ENCODE measurements at places on chromosomes 5 and 9. TPM values are rescaled to one million over a fixed set of nuclear protein-coding genes. Genes with fewer than 3 reads are reported as not detected.
A peak's percentile ranks its signal among the peaks of the same experiment; 100 is the strongest.

The SOHLH1 gene
- not detected for total RNA-seq

The MOCS2 gene
- 19.2 TPM for total RNA-seq

The PCDHGA5 gene
- total RNA-seq, result 4.6 TPM

- peak; percentile 42 for DNase-seq
Measured at GRCh38 chr9:93243112-93243511, 59.2 kb downstream of the WNK2 start.

- no peak for DNase-seq
Measured at GRCh38 chr5:67437905-67438845, 241.6 kb upstream of the CD180 start.

DNA sequence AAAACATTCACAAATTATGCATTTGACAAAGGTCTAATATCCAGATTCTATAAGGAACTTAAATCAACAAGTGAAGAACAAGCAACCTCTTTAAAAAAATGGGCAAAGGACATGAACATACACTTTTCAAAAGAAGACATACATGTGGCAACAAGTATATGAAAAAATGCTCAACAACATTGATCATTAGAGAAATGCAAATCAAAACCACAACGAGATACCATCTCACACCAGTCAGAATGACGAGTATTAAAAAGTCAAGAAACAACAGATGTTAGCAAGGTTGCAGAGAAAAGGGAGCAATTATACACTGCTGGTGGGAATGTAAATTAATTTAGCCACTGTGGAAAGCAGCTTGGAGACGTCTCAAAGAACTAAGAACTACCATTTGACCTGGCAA is 38.9 kb upstream of the TNFSF15 start:
- no peak for DNase-seq

DNA sequence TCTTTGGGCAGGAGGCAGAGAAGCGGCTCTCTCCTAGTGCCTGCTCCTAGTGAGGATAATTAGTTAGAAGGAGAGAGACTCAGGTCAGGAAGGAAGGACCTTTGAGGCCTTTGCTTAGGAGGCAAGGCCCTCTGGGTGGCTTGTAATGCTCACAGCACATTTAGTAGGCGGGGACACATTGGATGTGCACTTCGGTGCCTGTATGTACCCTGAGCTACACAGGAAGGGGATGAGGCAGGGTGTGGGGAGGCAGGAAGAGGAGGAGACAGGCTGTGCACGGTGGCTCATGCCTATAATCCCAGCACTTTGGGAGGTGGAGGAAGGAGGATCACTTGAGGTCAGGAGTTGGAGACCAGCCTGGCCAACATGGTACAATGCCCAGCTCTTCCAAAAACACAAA is 7.2 kb upstream of the LCN2 start:
- DNase-seq, result peak; percentile 5

GRCh38 chr5:5291357-5291756 is 131.1 kb upstream of the ICE1 start:
- DNase-seq, result no peak

The RXFP3 gene
- 0.44 TPM for total RNA-seq

The POLR1E gene
- total RNA-seq, result 58.2 TPM

The IL13 gene
- total RNA-seq, result not detected

- DNase-seq, result no peak
Measured at GRCh38 chr5:96120120-96120519, 158.5 kb upstream of the ELL2 start.

DNA sequence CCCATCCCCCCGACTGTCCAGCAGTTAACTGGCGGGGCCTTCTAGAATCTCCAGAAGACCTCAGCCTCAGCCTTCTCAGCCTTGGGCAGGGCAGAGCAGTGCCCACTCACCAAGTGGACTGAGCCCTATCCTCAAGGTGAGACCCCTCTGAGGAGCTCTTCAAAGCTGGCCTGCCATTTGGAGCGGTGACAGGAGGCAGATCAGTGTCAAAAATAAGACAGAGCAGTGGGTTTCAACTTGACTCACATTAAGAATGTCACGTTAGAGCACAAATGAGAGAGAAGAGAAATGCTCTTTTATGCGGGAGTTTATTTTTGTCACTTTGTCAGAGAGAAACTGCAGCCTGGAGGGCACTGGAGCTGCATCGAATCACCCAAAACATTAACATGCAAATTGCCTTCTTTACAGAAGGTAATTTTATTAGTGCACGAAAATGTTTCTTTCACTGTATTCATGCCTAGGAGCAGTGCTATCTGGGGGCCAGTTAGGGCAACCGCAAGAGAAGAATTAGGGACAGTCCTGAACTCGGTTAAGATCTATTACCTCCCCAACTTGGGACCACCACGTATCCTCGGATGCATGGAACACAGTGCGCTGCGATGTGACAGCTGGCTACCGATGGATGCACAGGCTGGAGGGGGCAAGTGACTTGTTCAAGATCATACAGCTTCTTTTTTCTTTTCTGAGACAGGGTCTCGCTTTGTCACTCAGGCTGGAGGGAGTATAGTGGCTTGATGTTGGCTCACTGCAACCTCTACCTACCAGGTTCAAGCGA is 188.5 kb downstream of the DAB2IP start:
- DNase-seq, result no peak

DNA sequence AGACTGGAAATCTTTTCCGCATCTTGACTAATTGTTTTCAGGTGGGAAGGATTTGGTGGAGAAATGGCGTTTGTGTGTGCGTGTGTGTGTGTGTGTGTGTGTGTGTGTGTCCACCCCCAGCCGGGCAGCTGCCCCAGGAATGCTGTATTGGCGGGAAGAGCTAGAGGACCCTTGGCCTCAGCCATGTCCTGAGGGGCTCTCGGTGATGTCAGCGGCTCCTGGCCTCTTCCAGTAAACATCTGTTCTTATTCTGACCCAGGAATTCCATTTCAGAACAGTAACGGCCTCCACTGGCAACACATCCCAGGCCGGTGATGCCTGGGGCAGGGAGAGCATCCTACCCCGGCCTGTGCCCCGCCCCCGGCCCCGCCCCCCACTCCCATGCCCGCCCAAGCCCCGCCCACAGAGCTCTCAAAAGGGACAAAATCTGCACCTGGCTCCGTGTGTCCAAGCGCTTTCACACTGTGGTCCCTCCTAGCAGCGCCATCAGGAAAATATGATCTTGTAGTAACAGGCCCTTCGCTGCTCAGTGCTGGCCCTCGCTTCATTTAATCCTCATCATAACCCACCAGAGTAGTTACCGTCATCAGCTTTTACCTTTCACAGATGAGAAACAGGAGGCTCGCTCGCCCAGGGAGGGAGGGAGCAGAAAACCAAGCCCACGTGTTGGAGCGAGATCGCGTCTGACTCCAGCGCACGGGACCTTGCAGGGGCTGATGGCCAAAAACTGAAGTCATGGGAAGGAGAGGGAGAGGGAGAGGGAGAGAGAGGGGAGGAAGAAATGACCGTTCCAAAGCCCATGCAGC is 18.9 kb downstream of the ADAMTS2 start:
- peak; percentile 39 for DNase-seq

- no peak for DNase-seq
Measured at GRCh38 chr9:131960311-131960710, 119.4 kb downstream of the MED27 start.

The PCDHB5 gene
- 72.2 TPM for total RNA-seq

DNA sequence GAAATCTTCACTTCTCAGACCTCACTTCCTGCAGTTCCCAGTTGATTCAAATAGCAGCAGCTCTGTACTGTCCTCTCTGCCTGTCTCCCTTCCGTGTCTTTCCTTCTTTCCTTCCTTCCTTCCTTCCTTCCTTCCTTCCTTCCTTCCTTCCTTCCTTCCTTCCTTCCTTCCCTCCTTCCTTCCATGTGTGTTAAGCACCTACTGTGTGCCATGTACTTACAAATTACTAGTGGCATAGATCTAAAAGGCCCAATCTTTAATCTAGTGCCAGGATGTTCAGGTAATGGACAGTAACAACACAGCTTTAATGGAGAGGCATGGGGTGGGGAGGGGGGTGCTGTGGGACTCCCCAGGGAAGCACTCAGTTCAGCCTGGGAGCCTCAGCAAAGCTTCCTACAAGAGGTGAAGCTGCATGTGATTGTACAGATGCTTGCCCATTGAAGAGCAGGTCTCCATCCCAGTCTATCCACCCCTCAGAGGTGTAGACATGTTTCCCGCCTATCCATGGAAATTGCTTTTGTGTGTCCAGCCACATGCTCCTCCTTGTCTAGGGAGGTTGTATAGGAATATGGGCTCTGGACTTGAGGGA is 106.0 kb downstream of the RGS3 start:
- no peak for DNase-seq

The BAAT gene
- total RNA-seq, result 0.54 TPM

- no peak for DNase-seq
Measured at GRCh38 chr9:426976-427375, 212.3 kb downstream of the DOCK8 start.

The SMIM33 gene
- total RNA-seq, result not detected

- no peak for DNase-seq
Measured at GRCh38 chr5:87390576-87391199, 22.0 kb downstream of the CCNH start.

- DNase-seq, result no peak
Measured at GRCh38 chr5:28726815-28727214, 1688.4 kb upstream of the CDH9 start.

GRCh38 chr9:78713614-78714405 is 416.9 kb downstream of the PSAT1 start:
- DNase-seq, result no peak

GRCh38 chr9:36162211-36162738 is 6.9 kb upstream of the CCIN start:
- no peak for DNase-seq

- no peak for DNase-seq
Measured at GRCh38 chr5:84725946-84726570, 341.4 kb upstream of the EDIL3 start.

- DNase-seq, result no peak
Measured at GRCh38 chr5:82045554-82046275, 73.9 kb downstream of the ATG10 start.

The SLC36A2 gene
- not detected for total RNA-seq

DNA sequence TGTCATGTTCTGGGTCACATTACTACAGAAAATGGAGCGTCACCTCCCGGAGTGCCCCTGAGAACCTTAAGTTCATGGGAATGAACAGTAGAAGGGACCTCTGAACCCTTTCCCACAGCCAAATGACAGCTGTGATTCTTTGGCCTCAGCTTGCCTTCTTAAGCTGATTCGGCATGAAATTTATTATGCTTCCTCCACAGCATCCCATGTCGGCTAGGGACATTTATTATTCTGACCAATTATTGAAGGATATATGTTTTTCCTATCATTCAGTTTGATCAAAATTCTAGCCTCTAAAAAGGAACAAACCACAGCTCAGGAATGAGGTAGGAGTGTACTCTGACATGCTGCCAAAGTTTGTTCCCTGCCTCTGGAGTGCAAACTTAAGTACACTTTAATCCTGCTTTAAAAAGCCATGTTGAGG is 440.6 kb downstream of the CETN3 start:
- DNase-seq, result no peak

DNA sequence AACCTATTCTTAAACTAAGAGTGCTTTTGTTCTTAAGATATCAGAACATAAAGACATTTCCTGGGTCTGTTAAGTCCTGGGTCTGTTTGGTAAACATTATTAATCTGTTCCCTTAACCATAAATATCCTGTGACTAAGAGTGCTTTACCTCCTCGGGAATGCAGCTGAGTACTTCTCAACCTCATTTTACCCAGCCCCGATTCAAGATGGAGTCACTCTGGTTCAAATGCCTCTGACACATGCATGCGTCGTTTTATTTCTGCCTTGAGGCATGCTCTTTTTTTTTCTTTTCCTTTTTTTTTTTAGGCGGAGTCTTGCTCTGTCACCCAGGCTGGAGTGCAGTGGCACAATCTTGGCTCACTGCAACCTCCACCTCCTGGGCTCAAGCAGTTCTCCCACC is 39.8 kb upstream of the FBXL17 start:
- no peak for DNase-seq

DNA sequence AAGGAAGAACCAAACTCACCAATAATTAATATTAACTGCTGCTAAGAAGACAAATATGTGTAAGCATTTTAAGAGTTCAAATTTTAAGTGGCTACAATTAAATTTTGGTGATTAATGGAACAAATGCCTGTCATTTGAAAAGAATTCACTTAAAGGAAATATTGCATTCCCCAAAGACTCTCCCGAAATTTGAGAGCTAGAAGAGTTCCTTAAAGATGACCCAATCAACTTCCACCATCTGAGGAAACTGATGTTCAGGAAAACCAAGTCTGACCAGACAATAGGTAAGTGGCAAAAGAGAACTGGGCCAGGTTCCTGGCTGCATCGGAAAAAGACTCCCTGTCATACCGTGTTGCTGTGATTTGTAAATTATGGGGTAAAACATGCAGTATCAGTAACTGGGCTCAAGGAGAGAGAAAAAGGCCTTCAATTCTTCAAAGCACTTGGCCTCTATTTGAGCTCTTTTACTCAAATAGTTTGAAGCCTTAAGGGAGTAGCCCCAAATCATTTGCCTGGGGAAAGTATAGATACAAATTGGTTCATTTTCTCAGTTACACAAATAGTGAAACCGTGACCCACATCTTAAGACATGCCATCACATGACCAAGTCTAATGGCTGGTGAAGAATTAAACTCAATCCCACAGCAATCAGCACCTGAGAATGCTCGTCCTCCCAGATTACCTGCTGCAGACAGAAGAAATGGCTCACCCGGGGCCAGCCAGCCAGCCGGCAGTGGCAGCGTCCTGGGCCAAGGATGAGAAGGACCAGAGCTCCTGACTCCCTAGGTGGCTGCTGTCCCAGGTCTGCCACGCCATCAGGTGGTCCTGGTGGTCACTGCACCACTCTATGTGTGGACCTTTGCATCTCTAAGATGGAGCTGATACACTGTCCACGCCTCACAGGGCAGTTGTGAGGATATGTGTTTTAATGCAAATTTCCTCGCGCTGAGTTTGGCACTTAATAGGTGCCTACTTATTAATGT is 162.9 kb downstream of the TTLL11 start:
- DNase-seq, result peak; percentile 56

GRCh38 chr5:125595095-125595494 is 828.1 kb upstream of the GRAMD2B start:
- no peak for DNase-seq

- DNase-seq, result no peak
Measured at GRCh38 chr9:4849369-4849768, 56.6 kb downstream of the RCL1 start.

- peak; percentile 12 for DNase-seq
Measured at GRCh38 chr9:137145731-137146526, 7.0 kb downstream of the GRIN1 start.

The CPLANE1 gene
- 37.6 TPM for total RNA-seq

The SPATA31C1 gene
- not detected for total RNA-seq

- no peak for DNase-seq
Measured at GRCh38 chr5:66945389-66946349, 250.9 kb downstream of the CD180 start.

- DNase-seq, result no peak
Measured at GRCh38 chr9:127563579-127563978, 48.5 kb upstream of the STXBP1 start.

The BARHL1 gene
- not detected for total RNA-seq

The HMCN2 gene
- 9.3 TPM for total RNA-seq

DNA sequence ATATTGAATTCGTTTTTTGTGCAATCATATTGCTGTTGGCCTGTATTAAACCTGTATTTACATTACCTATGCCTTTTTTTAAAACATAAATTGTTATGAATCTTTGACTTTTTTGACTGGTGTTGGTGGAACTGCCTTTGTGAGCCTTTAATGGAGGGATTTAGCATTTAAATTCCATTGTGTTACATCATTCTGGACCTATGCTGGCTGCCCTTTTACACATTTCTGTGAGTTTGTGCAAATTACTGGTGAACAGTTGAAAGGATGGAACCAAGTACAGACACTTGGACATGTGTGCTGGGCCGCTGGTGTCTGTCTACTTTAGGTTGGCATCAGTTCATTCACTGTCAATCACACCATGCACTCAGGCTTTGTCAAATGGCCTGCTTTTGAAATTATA is 3.4 kb downstream of the SNX18 start:
- no peak for DNase-seq

The MZB1 gene
- total RNA-seq, result not detected

The ZBED3 gene
- 7.0 TPM for total RNA-seq

- no peak for DNase-seq
Measured at GRCh38 chr5:177520916-177521513, 4.3 kb upstream of the DDX41 start.
